ENCODE measurements at places on chromosomes 12 and 14. TPM values are rescaled to one million over a fixed set of nuclear protein-coding genes. Genes with fewer than 3 reads are reported as not detected.

ANAPC7 gene
- 99.1 TPM for total RNA-seq

RAB3IP gene
- 9.9 TPM for total RNA-seq

DAO gene
- not detected for total RNA-seq

MYG1 gene
- 3.9 TPM for total RNA-seq

SLC2A14 gene
- total RNA-seq: 7.4 TPM

LBHD2 gene
- not detected for total RNA-seq

SLC6A13 gene
- total RNA-seq: 0.33 TPM

POTEM gene
- not detected for total RNA-seq

AEBP2 gene
- total RNA-seq: 18.2 TPM

BAZ1A gene
- total RNA-seq: 36.0 TPM

OTOGL gene
- total RNA-seq: not detected

PRR4 gene
- 1.6 TPM for total RNA-seq

TAS2R50 gene
- 0.18 TPM for total RNA-seq

OR6C6 gene
- not detected for total RNA-seq

ZBTB42 gene
- 7.4 TPM for total RNA-seq

PWP1 gene
- total RNA-seq: 61.6 TPM

LIN7A gene
- 0.02 TPM for total RNA-seq
